Spleen (tissue), 13 donors: ENCODE measurements at places on chromosomes 4 and X. TPM values are rescaled to one million over a fixed set of nuclear protein-coding genes. Genes with fewer than 3 reads are reported as not detected.

- DNase-seq, result no peak
Measured at GRCh38 chr4:27101126-27101525, 240.5 kb downstream of the STIM2 start.

- no peak for DNase-seq
Measured at GRCh38 chr4:121717680-121718237, 21.0 kb upstream of the ANXA5 start.

MRFAP1 gene
- 181 TPM for total RNA-seq

GRCh38 chr4:15809466-15809865 lies 31.3 kb downstream of the CD38 start:
- DNase-seq, result no peak

DNA sequence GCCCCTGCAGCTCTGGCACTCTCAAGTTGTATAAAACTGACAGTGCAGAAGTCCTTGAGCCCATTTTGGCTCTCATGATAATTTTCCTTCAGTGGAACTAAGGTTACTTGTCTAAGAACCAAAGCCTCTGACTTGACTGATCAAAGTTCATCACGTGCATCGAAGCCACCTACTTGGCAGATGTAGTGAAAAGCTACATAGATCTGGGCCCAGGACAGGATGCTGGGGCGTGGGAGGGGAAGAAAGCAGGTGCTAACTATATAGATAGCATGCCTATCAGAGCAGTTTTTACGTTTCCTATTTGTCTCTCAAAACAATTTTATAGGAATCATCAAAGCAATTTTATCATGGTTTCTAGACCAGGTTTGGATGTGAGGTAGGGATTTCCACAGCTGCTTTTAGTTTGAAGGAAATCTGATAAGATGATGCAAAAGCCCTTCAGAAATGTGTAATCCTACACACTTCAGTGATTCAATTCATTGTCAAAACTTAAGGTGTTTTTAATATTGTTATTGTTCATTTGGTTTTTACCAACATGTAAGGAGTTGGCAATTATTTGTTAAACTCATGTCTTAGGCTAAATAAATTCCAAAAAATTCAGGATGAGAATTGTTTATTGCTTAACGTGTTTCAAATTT lies 1.2 kb upstream of the CD40LG start:
- DNase-seq, result no peak

- DNase-seq, result no peak
Measured at GRCh38 chr4:17787315-17787714, 5.9 kb upstream of the FAM184B start.
